ENCODE measurements at places on chromosomes 5 and 9.

DNA sequence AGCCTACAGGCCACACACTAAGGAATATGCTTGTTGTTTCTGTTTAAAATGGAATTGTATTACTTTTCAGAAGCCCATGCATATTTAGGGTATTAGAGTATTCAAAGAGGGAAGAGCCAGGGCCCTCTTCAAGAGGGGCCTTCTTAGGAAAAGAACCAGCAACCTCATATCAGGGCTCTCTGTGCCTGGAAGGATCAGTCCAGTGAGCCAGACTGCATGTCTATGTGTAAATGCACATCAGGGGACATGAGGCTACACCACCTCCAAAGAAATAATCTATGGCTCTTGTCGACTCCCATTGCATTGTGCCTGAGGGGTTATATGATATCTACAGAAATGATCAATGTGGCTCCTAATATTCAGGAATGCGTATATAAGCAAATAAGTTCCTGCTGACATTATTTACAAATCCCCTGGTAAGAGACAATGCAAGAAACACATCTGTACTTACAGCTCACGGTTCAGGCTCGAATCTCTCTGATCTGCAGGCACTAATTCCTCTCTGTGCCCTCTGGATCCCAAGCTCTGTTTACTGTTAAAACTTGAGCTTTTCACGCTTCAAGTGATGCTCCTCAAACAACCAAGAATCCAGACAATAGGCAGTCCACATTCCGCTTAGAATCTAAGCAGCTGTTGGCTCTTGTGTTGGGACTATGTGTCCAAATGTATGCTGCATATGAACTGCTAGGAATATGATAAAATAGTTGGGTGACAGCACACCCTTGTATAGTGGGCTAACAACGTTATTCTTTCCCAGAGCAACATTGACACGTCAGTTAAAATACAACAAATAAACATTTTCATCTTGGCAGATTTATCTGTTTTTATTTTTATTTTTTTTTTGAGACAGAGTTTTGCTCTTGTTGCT lies 150.2 kb upstream of the KLF9 start:
- H3K36me3 ChIP-seq = no peaks in the 10 kb centered on the region
- no peaks in the 10 kb centered on the region for H3K4me1 ChIP-seq
- H3K27me3 ChIP-seq = no peaks in the 10 kb centered on the region
- H3K4me3 ChIP-seq = no peak overlapping the region

DNA sequence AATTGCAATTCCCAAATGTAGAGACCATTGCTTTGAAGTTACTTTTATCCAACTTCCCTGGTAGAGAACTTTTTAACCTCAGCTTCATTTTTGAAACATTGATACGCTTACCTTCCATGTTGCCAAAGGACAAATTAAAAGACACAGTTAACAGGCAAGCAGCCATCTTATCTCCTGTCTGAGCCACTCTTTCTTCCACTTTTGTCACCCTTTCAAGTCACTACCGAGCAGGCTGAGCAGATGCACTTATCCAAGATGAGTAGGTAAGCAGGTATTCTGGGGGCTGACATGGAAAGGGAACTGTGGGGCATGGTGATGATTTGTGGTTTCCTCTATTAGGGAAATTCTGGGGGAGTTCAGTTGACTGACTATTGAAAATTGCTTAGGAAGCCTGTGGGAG lies 66.7 kb downstream of the DOCK2 start:
- H3K36me3 ChIP-seq = no peaks in the 10 kb centered on the region
- no peak overlapping the region for H3K4me3 ChIP-seq
- no peaks in the 10 kb centered on the region for H3K4me1 ChIP-seq
- H3K27ac ChIP-seq = no peak overlapping the region
- no peak for DNase-seq
- H3K27me3 ChIP-seq = no peaks in the 10 kb centered on the region

GRCh38 chr9:118444403-118444802 lies 740.2 kb downstream of the TLR4 start:
- H3K4me3 ChIP-seq = no peak overlapping the region
- no peak for DNase-seq
- H3K4me1 ChIP-seq = no peaks in the 10 kb centered on the region
- no peak overlapping the region for H3K27ac ChIP-seq
- H3K27me3 ChIP-seq = no peaks in the 10 kb centered on the region
- no peaks in the 10 kb centered on the region for H3K36me3 ChIP-seq

GRCh38 chr5:92554447-92555085 lies 1026.5 kb downstream of the NR2F1-AS1 start:
- H3K27me3 ChIP-seq = no peaks in the 10 kb centered on the region
- no peak overlapping the region for H3K27ac ChIP-seq
- no peak overlapping the region for H3K4me3 ChIP-seq
- DNase-seq = no peak
- no peaks in the 10 kb centered on the region for H3K4me1 ChIP-seq
- H3K36me3 ChIP-seq = no peaks in the 10 kb centered on the region

DNA sequence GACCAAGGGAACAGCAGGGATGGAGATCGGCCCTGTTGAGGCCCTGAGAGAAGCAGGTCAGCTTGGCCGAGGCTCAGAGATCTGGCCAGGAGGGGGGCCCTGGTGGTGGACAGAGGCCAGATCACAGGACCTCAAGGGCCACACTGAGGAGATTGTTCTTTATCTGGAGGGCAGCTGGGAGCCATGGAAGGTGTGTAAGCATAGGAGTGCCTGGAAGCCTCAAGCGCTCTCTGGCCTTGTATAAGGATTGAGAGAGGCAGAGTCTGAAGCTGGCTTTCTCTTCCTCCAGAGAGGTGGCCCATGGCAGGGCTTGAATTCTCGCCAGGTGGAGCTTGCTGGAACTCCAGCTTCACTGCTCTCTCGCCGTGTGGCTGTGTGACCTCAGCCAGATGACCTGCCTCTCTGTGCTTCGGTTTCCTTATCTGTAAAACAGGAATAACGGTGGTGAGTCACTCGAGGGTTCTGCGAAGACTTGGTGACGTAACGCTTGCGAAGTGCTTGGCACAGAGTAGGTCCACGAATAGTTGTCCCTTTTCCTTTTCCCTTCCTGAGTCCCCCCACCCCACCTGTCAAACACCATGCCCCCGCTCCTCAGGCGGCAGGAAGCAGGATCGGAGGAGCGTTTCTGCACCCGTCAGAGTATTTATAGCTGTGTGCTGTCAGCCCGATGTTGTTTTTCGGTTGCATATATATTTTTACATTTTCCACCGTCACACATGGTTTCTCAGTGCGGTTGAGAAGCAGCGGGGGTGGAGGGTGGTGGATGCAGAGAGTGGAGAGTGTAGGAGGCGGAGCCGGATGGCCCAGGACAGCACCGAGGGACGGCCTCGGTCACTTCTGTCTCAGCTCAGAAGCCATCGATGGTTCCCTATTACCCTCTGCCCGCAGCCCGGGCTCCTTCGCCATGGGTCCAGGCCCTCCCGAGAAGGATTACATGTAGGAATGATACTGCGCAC lies 17.0 kb upstream of the CRB2 start:
- no peak overlapping the region for H3K4me3 ChIP-seq
- no peak overlapping the region for H3K27ac ChIP-seq
- H3K4me1 ChIP-seq = no peaks in the 10 kb centered on the region
- no peaks in the 10 kb centered on the region for H3K27me3 ChIP-seq

GRCh38 chr9:69937833-69938535 lies 105.7 kb upstream of the MAMDC2 start:
- no peaks in the 10 kb centered on the region for H3K4me1 ChIP-seq
- DNase-seq = no peak
- H3K4me3 ChIP-seq = no peak overlapping the region
- no peaks in the 10 kb centered on the region for H3K36me3 ChIP-seq
